Left ventricle myocardium inferior (tissue), 1 donor: ENCODE measurements at places on chromosomes 4 and X. TPM values are rescaled to one million over a fixed set of nuclear protein-coding genes. Genes with fewer than 3 reads are reported as not detected.

DCTD gene
- total RNA-seq = 44.2 TPM

BST1 gene
- total RNA-seq = 2.7 TPM

REELD1 gene
- not detected for total RNA-seq

FAM133A gene
- 0.58 TPM for total RNA-seq

WDR44 gene
- total RNA-seq = 13.4 TPM

ATP2B3 gene
- total RNA-seq = not detected

BEX2 gene
- 2.6 TPM for total RNA-seq

- H3K27ac ChIP-seq = peak overlapping the region; percentile 84
- peaks cover 65% of the 10 kb centered on the region for H3K4me1 ChIP-seq
- H3K4me3 ChIP-seq = no peak overlapping the region
- H3K27me3 ChIP-seq = no peaks in the 10 kb centered on the region
- no peak for DNase-seq
- H3K36me3 ChIP-seq = no peaks in the 10 kb centered on the region
Observed at GRCh38 chr4:52943677-52944076, 81.6 kb downstream of the RASL11B start.

DNA sequence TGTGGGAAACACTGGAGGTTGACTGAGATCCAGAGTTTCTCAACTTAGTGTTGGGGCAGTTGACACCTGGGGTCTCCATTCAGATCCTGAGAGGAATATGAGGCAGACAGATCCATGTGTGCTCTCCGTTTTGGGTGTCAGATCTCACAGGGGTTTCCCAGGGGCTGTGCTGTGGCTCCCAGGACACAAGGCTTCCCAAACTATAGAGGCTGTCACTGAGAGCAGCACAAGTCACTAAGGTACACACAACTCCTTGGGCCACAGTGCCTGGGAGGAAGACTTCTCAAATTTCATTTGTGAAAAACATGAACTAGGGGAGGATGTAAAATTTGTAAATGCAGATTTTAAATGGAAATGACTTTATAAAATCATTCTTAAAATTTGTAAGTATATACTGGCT is 363.6 kb downstream of the FBXO8 start:
- no peak overlapping the region for H3K4me3 ChIP-seq
- no peak overlapping the region for H3K27ac ChIP-seq
- H3K4me1 ChIP-seq = no peaks in the 10 kb centered on the region
- DNase-seq = no peak

GRCh38 chr4:73525611-73526010 is 44.1 kb downstream of the AFM start:
- no peak for DNase-seq
- no peaks in the 10 kb centered on the region for H3K4me1 ChIP-seq
- H3K4me3 ChIP-seq = no peak overlapping the region
- H3K36me3 ChIP-seq = no peaks in the 10 kb centered on the region
- no peaks in the 10 kb centered on the region for H3K27me3 ChIP-seq

DNA sequence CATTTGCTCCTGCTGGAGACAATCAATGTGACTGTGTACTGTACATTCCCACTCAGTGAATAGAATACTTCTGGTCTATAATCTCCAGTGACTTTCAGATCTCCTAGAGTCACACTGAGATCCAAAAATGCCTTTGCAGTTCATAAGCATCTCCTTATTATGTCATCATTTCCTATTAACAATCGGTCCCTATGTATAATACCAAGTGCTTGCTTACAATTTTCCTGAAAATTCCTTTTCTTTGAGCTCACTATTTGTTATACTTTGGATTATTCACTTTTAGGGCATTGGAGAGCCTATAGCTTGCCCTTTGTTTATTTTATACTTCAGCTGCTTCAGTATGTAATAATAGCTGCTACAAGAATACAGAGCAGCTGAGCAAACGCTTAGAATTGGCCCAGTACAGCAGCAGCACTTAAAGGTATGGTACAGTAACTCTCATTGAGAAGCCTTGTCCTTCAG is 313.0 kb downstream of the DCTD start:
- no peaks in the 10 kb centered on the region for H3K4me1 ChIP-seq
- H3K27me3 ChIP-seq = no peaks in the 10 kb centered on the region
- no peak for DNase-seq
- H3K36me3 ChIP-seq = no peaks in the 10 kb centered on the region

DNA sequence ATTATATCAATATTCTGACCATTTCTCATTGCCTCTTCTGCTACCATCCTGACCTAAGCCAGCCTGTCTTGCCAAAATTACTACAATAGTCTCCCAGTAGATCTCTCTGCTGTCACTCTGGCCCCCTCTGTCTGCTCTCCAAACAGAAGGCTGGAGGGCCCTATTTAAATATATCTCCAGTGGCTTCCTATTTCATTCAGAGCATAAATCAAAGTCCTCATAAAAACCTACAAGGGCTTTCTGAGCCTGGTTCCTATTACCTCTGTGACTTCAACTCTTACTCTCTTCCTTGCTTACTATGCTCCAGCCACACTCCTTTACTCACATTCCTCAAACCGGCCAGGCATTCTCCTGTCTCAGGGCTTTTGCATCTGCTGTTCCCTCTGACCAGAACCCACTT is 19.0 kb downstream of the IGSF1 start:
- no peak for DNase-seq
- H3K4me3 ChIP-seq = no peak overlapping the region
- no peaks in the 10 kb centered on the region for H3K27me3 ChIP-seq
- no peaks in the 10 kb centered on the region for H3K4me1 ChIP-seq

- peak; percentile 62 for DNase-seq
- H3K4me1 ChIP-seq = peaks cover 25% of the 10 kb centered on the region
- H3K27ac ChIP-seq = peak overlapping the region; percentile 97
- peak overlapping the region; percentile 74 for H3K4me3 ChIP-seq
- no peaks in the 10 kb centered on the region for H3K27me3 ChIP-seq
Observed at GRCh38 chr4:182916483-182917181, 554 bp downstream of the DCTD start.

DNA sequence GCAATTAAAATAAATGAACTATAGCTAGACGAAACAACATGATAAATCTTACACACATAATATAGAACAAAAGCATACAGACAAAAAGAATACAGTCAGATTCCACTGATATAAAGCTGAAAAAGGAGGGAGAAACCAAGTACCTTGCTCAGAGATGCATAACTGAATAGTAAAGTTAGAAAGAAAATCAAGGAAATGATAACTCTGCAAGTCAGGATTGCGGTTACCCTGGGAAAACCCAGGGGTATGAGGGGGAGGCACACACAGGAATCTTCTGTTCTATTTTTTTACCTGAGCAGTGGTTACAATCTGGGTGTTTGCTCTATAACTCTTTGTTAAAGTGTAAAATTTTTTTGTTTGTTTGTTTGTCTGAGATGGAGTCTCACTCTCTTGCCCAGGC is 209.1 kb downstream of the CBR4 start:
- H3K27ac ChIP-seq = no peak overlapping the region
- H3K36me3 ChIP-seq = no peaks in the 10 kb centered on the region
- no peaks in the 10 kb centered on the region for H3K27me3 ChIP-seq
- H3K4me1 ChIP-seq = peaks cover 40% of the 10 kb centered on the region
- no peak for DNase-seq

GRCh38 chrX:96417695-96418094 is 266.9 kb upstream of the DIAPH2 start:
- no peak for DNase-seq
- H3K36me3 ChIP-seq = no peaks in the 10 kb centered on the region
- no peak overlapping the region for H3K27ac ChIP-seq
- no peaks in the 10 kb centered on the region for H3K4me1 ChIP-seq
- no peak overlapping the region for H3K4me3 ChIP-seq
- H3K27me3 ChIP-seq = no peaks in the 10 kb centered on the region
